ENCODE measurements at places on chromosomes 16 and 17.
A peak's percentile ranks its signal among the peaks of the same experiment; 100 is the strongest.

DNA sequence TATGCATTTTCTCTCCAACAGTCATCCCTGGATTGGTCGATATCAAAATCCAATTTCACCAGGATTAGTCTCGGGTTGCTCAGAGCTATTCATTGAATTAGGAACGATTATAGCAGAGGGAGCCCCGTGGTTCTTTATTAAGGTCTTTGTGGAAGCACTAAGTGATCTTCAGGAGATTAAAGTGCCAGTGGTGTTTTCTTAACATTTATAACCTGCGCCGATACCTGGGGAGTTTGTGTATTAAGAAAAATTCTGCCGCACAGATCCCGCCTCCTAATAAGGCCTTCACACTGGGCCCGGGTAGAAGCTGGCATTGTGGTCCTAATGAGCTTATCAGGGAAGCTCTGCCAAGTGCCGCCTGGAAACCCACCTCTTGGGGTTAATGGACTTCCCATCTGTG is 238.7 kb downstream of the RBFOX1 start:
- DNase-seq = no peak

- no peak for DNase-seq
These were observed 115.5 kb downstream of the HS3ST2 start for GRCh38 chr16:22929461-22929860.

- DNase-seq = no peak
These were observed 25.5 kb upstream of the METRNL start for GRCh38 chr17:83053739-83054451.

DNA sequence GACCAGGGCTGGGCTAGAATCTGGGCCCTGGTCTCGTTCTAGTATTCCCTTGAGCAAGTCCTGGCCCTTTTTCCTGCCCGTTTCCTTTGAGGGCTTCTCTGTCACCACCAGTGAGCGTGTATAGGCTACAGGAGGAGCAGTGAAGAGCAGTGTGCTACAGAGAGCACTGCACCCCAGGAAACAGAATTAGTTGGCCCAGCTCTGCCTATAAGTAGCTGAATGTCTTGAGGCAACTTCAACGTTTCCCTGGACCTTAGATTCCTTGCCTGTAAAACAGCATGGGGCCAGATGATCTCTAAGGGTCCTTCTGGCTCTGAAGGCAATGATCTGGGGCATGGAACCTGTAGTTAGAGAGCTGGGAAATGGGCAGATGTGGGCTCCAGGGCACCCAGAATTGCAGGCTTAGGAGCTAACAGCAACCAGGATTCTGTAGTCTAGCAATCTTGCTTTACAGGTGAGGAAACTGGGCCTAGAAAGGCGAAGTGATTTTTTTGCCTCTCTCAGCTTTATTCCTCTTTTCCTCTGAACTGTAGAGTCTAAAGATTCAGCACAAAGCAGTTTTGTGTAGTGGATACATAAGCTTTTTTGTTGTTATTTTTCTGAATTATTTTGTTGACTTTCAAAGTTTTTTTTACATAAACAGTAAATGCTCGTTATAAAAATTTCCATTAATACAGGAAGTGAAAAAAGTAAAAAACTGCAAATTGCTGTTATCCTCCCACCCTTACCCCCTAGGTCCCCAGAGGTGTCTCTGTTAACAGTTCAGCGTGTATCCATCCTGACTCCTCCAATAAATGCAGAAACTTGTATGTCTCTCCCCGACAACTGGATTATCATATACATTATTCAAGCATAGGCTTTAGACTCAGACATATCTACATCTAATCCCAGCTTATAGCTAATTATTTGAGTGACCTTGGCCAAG is 1.7 kb upstream of the MYL4 start:
- DNase-seq = no peak

- no peak for DNase-seq
These were observed 2.1 kb upstream of the ITGB3 start for GRCh38 chr17:47251421-47251940.

- DNase-seq = no peak
These were observed 241.6 kb downstream of the CNTNAP4 start for GRCh38 chr16:76518781-76519180.

- DNase-seq = no peak
These were observed 2.7 kb downstream of the HBQ1 start for GRCh38 chr16:183005-183404.

- DNase-seq = no peak
These were observed 610 bp upstream of the PEX12 start for GRCh38 chr17:35578929-35579432.

- peak; percentile 54 for DNase-seq
These were observed 14.4 kb downstream of the GUCY2D start for GRCh38 chr17:8016632-8017424.

DNA sequence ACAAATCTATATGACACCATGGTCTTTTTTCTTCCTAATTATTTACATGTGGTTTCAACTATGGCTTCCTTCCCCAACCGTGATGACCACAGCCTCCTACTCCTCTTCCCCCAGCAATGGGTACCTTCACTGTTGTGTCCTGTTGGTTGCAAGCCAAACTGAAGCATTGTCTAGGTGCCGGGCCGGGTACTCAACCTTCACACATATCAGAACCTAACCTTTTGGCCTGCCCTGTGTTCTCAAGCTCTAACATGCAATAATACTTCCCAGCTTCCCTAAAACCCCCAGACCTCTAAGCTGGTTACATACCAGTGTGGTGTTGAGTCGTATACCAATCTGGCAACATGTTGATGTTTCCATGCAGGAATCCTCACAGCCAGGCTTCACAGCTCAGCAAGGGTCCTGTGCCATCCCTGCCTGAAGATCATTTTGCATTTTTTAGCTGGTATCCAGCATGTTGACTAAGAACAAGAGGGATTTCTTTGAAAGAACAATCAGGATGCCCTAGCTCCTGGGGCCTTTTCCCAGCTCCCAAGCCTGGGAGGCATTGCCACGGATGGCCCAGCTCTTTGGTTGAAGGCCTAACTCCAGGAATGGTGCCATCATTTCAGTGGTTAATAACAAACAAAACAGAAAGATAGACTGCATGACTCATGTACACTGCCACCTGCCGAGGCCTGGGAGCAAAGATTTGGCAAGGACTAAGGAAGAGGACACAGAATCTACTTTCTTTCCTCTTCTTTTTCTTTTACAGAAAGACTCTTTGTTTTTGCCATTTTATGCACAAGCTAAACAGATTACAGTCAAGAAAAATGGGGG is 373.7 kb upstream of the SALL1 start:
- no peak for DNase-seq

DNA sequence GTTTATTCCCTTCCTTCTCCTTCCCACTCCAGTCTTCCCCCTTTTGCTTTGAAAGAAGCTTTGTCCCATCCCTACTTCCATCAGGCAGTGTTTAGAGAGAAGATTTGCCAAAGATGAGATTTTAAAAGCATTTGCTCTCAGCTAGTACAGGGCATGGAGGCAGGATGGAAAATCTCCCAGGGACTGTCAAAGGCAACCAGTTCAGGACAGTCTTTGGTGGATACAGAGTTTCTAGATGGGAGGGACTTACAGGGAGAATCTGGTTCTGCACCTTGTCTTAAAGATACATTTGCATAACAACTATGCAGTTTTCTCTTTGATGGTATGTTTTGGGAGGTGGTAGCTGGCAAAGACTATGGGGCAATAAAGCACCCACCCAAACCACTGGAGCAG is 26.2 kb downstream of the CHD9 start:
- DNase-seq = no peak

DNA sequence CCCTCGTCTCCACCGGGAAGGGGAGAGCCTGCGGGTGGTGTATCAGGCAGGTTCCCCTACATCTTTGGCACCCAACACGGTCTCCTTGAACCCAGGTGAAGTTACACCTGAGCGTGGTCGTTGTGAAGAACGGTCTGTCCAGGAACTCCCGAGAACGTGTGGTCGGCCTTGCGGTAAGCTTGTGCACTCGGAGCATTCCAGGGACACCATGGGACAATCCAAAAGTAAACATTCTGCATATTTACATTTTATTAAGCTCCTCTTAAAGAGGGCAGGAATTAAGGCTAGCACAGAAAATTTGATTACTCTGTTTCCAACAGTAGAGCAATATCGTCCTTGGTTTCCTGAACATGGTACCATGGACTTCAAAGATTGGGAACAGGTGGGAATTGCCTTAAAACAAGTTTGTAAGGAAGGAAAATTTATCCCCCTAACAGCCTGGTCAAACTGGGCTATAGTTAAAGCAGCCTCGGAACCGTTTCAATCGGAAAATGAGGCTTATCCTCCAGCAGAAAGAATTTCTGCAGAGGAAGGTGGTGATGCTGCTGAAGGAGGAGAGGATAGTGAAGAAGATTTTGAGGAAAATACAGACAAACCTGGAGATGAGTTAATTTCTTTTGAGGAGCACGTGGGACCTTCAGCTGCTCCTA is 18.2 kb downstream of the ALOX15B start:
- no peak for DNase-seq

- peak; percentile 88 for DNase-seq
These were observed 18.2 kb upstream of the KRT20 start for GRCh38 chr17:40903129-40903847.

DNA sequence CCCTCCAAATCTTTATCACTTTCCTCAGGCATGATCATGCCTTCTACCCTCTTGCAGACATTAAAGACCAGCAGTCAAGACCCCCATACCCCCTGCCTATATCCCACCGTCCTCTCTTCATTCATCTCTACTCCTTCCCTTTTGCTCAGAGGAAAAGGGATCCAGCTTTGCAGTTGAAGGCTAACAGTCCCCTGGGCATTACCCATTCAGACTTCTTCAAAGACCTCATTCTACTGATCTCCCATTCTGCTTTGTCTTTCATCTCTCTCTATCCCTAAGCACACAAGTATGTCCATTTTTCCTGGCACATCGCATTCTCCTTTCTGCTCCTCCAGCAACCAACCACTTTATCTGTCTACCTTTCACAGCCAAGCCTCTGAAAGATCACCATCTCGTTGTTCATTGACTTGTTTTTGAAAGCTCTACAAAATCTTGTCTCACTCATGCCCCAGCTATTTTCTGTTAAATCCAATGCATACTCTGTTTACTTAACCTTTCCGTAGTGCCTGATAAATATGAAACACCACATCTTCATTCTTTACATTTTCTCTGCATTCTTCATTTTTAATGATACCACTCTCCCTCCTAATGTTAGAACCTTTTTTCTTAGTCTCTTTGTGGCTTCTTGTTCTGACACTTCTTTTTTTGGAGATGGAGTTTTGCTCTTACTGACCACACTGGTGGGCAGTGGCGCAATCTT is 14.1 kb upstream of the LCMT1 start:
- no peak for DNase-seq

DNA sequence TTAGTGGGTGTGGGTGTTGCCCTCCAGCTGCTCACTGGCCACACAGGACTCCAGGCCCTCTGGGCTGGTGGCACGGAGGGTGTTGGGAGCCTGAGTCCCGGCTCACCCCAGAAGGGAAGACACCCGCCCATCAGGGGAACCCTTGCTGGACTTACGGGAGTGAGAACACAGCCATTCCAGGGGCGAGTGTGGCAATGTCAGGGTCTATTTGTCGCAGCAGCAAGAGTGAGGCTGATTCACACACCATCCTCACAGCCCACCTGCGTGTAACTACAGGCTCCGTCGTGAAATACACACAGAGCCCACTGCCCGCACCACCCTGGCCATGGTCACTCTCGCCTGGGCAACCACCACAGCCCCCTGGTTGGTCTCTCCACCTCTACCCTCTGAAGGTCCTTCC is 17.8 kb upstream of the AATK start:
- no peak for DNase-seq

GRCh38 chr16:27426423-27427408 is 24.7 kb downstream of the IL21R start:
- peak; percentile 87 for DNase-seq

- no peak for DNase-seq
These were observed 59.8 kb downstream of the GTF3C1 start for GRCh38 chr16:27489906-27490305.

DNA sequence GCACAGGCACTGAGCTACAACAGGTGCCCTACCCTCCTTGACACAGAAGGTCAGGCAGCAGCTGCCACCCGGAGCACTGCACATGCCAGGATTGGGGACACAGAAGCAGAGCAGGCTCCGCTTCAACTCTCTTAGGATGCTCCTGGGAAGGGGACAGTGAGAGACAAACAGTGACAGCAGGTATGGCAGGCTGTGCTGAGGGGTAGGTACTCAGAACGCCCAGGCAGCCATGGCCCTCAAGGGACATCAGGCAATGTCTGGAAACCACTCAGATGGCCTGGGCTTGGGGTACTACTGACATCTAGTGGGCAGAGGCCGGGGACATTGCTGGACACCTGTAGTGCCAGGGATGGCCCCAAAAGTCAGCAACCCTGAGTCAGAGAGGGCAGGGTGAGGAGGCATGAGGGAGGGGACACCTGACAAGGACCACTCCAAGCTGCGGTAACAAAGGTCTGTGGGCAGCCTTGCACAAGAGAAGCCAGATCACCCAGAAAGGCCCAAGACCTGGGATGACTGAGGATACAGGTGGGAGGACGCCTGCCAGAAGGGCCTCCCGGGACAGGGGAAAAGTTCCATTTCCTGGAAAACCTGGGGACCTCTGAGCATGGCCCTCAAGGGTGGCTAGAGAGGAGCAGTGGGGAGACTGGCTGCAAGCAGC is 21.2 kb downstream of the PEMT start:
- no peak for DNase-seq

DNA sequence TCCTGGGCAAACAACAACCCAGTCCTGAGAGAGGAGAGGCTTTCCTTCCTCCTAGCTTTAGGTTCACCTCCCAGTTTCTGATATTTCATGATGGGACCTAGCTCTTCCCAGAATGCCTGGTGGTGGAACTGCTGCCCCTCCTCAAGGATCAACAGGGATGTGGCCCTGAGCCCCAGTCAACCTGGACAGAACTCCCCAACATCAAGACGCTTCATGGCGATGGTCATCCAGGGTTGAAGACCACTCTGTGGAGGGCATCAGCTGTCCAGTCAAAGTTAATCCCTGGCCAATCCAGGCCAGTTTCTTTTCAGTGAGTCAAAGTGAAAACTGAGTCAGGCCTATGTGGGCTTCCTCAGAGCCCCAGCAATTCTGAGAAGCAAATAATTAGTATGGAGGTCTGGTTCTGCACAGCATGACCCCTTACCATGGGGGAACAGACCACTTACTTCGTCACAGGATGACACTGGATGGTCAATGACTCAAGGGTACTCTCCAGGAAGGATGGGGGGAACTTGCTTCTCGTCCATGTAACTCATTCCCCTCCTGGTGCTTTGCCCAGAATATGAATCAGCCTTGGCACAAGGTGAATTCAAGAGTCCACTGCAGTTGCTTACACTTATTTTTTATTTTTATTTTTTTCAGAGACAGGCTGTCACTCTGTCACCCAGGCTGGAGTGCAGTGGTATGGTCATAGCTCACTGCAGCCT is 14.7 kb upstream of the XYLT2 start:
- DNase-seq = no peak

DNA sequence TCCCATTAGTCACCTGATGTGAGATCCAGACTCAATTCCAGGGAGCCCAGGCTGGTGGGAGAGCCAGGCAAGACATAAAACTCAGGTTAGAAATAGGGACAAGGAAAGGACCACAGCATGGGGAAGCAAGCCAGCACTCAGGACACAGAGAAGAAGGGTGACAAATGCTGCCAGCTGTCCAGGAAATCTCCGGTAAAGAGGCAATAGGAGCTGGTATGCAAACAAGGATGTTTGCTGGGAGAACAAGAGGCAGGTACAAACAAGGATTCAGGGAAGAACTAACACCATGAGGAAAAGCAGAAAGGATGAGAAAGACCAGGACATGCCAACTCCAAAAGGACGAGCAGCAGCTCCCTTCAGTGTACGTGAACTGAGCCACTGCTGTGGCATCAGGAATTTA is 10.2 kb upstream of the TXNDC11 start:
- no peak for DNase-seq

Data from foreskin keratinocyte (primary cell).